Stimulated activated CD4-positive, alpha-beta T cell treated with anti-CD3 and anti-CD28 coated beads, Interleukin-4, amount 100 ng/mL, for 48 hours (primary cell): ENCODE measurements at places on chromosomes 3 and 15.

DNA sequence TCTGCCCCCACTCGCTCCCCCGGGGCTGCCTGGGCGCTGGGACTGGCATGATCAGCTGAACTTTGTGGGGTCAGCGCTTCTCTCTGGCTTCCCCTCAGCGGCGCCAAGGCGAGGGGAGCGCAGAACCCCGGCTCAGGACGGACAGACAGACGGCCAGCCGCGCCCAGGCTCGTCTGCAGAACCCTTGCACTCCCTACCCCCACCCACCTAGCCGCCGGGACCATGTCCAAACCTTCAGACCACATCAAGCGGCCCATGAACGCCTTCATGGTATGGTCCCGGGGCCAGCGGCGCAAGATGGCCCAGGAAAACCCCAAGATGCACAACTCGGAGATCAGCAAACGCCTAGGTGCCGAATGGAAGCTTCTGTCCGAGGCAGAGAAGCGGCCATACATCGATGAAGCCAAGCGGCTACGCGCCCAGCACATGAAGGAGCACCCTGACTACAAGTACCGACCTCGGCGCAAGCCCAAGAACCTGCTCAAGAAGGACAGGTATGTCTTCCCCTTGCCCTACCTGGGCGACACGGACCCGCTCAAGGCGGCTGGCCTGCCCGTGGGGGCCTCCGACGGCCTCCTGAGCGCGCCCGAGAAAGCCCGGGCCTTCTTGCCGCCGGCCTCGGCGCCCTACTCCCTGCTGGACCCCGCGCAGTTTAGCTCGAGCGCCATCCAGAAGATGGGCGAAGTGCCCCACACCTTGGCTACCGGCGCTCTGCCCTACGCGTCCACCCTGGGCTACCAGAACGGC, 621 bp downstream of the SOX14 start:
- DNase-seq = no peak

- DNase-seq = no peak
Observed at GRCh38 chr3:128807186-128807830, 72.1 kb upstream of the ACAD9 start.

DNA sequence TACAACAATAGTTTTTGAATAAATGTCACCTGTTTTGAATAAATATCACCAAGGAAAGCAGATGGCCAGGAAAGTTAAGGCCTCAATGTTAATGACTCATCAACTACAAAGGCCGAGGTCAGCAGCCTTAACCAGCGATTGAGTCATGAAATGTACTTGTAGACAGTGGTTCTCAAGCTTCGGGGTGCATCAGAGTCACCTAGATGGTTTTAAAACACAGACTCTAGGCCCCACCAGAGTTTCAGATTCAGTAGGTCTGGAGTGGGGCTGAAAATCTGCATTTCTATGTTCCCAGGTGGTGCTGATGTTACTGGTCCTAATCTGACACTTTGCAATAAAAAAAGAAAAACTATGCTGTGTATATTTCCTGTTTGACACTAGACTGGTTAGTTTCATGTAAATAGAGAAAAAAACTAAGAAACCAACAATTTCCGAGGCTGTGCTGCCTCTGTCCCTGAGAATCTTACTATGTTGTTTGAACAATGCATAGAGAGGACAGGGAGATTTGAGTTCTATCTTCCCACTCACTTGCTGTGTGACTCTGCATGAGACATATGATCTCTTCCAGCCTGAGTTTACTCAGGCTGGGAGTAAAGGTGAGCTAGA, 9.8 kb downstream of the RAB27A start:
- DNase-seq = no peak

GRCh38 chr3:185778094-185778493, 46.7 kb downstream of the IGF2BP2 start:
- no peak for DNase-seq

GRCh38 chr15:99335508-99335907, 84.2 kb downstream of the LRRC28 start:
- no peak for DNase-seq

DNA sequence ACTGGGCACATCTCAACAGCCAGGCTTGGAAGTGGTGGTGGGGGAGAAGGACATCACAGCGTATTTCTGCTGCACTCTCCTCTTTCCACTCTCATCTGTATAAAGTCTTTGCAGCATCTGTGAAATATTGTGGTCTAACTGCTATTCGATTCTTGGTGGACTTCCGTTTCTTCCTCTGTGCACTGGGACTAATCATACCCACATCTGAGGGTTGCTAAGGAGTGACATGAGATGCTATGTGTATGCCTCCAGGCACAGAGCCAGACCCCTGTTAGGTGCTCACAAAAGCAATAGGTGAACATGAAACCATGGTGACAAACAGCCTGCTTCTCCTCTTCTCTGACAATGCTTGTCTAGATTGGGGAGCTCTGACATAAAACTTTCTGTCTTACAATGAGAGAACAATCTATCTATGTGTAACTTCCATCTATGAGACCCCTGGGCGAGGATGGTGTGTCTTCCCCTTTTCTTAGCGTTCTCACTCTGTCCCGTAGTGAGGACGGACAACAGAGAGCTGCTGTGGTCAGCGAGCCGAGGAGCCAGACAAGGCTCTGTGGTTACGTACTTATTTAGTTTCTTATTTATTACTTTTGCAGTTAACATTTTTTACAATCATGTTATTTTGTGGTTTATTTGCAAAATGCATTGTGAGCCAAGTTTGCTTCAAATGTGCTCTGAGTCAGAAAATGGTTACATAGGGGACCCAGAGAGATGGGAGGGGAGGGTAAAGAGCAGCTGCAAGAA, 196.7 kb upstream of the TPRG1 start:
- no peak for DNase-seq

DNA sequence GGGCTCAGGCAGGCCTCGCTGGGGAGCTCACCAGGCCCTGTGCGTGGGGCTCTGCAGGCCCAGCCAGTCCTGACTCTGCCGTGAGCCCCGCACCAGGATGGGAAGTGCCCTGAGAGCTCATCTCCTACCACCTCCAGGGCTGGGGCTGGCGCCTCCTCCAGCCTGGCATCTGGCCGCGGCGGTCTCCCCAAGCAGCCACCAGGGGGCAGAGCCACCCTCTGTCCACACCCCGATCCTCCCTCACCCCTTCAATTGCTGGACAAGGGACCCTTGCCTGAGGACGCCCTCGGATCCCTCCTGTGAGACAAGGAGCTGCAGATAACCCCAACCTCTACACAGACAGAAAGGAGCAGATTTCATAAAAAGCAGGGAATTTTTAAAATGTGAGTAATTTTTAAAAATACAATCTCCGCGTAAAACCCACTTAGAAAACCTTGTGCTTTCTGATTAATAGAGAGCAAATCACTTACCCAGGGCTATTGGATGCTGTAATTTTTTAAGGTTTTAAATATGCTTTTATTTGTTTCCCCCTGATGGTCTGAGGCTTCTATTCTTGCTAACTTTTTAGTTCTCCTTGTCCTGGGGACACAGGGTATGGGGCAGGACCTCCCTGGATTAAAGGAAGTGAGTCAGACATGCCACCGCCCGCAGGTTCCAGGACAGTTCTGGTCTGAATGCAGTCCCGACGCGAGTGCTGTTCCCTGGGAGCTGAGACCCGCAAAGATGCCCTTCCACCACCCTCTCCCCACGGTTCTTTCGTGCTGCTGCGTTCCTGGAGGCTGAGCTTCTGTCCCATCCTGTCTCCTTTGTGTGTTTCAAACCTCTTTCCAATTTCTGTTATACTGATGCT, 52.3 kb upstream of the CHRNA7 start:
- DNase-seq = peak; percentile 57

DNA sequence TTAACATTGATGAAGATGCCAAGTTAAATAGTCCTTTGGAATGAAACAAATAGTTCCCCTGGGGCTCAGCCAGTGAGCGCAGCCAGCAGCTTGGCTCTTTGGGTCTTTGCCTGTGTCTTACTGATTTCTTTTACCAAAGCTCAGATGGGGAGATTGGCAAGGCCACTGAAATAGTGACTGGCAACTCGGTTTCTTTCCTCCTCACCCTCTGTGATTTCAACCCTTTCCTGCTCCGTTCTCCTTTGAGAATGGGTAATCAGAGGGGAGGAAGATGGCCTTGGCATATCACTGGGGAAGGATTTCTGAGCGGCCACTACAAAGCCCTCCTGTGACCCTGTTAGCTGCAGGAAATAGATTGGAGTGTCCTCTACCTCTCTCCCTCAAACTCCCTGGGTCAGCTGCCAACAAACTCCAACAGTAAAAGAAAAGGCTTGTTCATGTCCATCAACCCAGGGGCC, 337.1 kb upstream of the LRRFIP2 start:
- no peak for DNase-seq

GRCh38 chr3:162262129-162262528, 765.5 kb downstream of the OTOL1 start:
- no peak for DNase-seq

DNA sequence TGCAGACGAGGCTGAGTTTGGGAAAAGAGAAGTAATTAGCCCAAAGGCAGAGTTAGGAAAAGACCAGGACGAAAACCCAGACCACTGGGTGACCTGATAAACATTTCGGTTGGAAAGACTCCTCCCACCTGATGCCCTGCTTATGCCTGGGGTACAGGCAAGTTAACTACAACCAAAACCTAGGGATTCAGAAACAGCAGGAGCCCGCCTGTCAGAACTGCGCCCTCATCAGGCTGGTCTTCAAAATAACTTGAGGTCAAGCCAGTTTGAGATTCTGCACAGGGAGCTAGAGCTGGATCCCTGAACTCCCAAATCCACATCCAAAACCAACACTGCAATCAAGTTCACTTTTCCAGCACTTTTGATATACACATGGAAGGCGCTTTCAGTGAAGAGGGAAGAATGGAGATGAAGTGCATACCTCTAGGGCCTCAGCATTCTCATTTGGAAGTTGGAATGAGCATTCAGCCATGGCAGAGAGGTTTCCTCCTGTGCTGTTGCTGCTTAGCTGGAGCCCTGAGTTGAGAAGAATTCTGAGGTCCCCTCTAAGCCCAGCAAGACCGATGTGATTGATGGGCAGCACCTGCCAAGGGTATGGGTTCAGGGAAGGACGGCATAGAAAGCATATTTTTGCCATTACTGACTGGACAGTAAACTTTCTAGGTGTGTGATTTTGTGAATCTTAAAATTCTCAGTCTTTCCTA, 11.6 kb downstream of the TSEN2 start:
- no peak for DNase-seq

DNA sequence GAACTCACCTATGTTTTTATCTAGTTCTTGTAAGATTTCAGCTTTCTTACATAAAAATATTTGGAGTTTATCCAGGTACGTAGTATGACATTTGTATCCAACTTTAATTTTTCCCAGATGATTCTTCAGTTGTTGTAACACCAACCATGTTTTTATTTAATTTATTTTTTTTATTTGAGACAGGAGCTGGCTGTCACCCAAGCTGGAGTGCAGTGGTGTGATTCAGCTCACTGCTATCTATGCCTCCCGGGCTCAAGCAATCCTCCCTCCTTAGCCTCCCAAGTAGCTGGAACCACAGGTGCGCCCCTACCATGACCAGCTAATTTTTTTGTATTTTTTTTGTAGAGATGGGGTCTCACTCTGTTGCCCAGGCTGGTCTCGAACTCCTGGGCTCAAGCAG, 6.6 kb downstream of the XYLB start:
- DNase-seq = no peak

GRCh38 chr15:78907577-78907976, 34.9 kb downstream of the MORF4L1 start:
- no peak for DNase-seq

- DNase-seq = no peak
Observed at GRCh38 chr15:74863239-74864056, 9.7 kb downstream of the SCAMP2 start.

DNA sequence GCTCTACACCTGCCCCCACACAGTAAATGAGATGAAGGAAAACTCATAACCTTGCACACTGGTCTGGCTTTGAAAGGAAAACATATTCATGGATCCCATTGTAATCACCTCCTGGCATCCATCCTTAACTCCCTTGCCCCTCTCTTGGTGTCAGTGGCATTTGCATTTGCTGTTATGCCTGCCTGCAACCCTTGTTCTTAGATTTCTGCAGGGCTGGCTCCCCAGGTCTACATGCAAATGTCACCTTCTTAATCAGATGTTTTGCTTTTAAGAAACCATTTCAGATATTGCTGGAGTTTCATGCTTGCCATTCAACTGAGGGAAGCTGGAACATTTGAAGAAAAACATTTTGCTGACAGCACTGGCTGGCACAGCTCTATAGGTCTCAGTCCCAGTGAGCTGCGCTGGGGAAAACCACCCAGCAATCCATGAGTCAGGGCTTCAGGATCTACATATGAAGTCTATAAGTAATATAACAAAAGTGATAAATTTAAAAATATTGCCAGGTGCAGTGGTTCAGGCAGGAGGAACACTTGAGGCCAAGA, 19.1 kb downstream of the LRRC2 start:
- DNase-seq = no peak

DNA sequence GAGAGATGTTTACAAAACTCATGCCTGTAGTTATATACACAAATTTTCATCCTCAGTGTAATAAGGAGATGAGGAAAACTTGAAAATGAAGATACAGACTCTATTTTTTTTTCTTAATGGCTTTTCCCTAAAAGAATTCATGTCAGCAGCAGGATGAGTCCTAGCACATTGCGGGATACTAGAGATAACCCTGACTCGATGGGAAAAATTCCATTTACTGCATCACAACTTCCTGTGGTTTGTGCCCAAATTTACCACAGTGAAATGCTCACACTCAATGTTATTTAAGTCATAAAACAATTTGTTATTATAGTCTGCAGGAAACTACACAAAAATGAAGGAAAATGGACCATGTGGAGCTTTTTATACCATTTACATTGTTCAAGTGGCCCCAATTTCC, 581.9 kb upstream of the ZNF717 start:
- no peak for DNase-seq

DNA sequence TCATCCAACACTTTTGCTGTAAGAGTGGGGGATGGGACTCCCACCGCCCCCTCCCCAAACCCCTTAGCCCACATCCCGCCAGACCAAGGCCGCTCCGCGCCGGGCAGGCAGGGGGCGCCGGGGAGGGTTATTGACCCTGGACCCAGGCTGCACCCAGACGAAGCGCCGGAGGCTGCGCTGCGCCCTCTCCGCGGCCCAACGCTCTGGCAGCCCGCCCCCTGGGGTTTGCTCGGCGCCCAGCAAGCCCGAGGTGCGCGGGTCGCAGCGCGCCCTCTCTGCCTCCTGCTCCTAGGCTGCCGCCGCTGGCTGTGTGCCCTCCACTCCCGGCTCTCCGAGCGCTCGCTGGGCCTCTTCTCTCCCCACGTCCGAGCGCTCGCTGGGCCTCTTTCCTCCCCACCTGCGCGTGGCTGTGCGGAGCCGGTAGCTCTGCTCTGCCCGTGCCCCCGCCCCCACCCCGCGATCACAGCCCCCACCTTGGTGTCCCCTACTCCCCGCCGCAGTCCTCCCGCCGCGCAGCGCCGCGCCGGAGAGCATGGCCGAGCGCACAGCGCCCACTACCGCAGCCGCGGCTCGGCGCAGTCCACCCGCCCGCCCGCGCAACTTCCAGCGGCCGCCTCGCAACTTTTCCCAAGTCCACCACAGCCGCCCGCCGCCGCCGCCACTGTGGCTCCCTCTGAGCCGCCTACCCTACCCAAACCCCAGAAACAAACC, 1.2 kb downstream of the MECOM start:
- peak; percentile 28 for DNase-seq

DNA sequence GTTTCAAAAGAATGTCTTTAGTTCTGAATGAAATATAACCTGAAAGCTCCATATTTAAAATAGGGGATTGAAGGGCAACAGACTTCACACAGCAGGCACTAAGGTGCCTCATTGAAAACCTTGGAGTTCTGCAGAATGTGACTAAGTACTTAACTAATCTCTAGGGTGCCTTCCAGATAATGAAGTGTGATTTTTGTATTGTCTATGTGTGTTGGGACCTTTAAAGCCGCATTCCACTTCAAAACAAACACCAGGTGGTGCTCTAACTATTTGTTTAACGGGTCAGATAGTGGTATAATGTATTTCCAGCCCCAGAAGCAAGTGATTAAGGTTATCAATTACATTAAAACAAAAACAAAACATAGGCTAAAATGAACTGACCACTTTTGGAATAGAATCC, 28.0 kb downstream of the TFG start:
- no peak for DNase-seq
